ENCODE measurements at places on chromosomes 2 and 18.

DNA sequence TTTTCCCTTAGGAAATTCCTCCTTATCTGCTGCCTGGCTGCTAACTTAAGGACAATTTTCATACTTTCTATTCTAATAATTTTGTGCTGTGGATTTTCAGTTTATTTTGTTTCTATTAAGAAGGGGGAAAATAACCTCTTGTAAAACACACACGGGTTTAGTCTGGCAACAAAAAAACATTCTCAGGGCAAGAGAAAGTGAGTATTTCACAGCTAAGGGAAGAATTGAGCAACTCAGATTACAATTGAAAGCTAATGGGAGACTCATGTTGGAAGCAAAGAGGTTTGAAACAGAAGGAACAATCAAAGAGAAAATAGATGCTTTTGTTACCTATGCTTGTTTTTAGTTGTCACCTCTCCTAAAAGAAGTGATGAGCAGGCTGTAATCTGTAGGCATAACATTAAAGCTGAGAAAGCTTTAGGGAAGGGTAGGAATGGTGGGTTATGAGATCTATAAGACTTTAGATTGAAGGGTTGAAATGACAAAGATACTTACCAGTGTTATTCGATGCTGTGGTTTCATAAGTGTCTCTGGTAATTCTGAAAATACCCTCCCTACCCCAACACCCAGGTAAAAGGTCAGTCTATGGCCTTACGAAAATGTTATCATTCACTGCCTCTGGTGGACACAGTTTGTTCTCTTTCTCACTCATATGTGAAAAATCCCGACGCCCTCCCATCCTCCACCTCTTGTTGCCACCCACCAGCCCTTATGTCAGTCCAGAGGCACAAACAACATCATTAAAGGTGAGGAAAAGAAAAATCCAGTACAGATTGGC, 510.9 kb downstream of the TXNL1 start:
- no peak for DNase-seq

GRCh38 chr2:150403457-150403856, 84.0 kb downstream of the RND3 start:
- DNase-seq: no peak

DNA sequence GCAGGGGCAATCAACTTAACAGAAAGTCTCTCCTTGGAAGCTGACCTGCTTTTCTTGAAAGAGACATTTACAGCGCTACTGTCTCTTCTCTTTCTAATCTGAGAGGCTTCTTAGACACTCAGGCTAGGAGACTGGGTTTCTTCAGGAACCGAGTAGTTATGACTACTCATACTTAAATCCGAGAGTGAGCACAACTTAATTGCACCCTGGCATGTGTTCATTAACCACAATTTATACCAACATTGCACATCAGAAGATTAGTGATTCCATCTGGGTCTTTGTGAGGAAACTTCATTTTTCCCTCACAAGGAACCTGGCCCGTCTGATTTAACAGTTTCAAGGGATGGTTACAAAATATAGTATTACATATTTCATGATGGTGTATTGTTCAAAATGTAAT, 176.9 kb downstream of the UBE2E3 start:
- DNase-seq: no peak

- DNase-seq: no peak
Measured at GRCh38 chr18:39839782-39840181, 2115.3 kb upstream of the PIK3C3 start.

GRCh38 chr18:3209859-3210569, 9.8 kb downstream of the MYOM1 start:
- DNase-seq: no peak

- DNase-seq: no peak
Measured at GRCh38 chr2:74181739-74182138, 3.1 kb upstream of the MOB1A start.

- no peak for DNase-seq
Measured at GRCh38 chr2:50355891-50356290, 676.0 kb downstream of the NRXN1 start.

DNA sequence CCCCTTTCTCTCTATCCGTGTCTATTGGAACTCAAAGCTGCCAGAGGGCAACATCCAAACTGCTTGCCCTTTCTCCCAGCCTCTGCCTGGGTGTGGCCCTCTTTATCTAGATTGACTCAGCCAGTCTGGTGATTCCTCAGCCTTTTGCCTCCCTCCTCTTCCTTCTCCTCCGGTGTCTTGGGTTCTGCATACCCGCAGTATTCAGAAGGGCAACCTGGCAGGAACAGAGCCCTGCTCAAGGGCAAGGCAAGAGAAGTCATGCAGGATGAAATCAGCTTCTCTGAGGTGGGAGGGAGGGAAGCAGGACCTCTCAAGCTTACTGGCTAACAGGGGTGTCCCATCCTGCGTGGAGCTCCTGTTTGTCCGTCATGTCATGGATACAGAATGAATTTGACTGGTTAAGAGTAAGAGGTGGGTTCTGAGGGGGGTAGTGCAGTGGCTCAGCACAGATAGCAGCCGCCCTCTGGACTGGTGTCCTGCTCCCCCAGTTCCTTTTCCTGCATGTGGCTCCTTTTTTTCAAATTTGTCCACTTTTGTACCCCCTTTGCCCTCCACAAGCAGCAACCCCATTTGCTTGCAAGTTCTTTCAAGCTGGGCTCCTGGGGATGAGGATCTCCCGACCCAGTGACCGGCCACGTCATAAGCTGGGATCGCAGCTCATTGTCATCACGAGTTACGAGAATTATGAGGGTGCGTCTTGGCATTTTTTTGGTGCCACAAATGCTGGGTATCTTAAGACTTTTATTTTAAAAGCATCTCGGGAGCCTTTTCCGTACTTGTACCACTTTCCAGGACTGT, 154.1 kb downstream of the FHOD3 start:
- DNase-seq: no peak
